Activated CD4-positive, alpha-beta T cell treated with anti-CD3 and anti-CD28 coated beads for 24 hours (primary cell): ENCODE measurements at places on chromosomes 12 and 14.

- no peak for DNase-seq
Observed at GRCh38 chr12:78494911-78495310, 369.7 kb upstream of the SYT1 start.

GRCh38 chr12:105318651-105319483 lies 11.6 kb upstream of the C12orf75 start:
- DNase-seq = no peak

- DNase-seq = no peak
Observed at GRCh38 chr14:92943855-92944570, 21.1 kb downstream of the CHGA start.

- DNase-seq = no peak
Observed at GRCh38 chr12:93109551-93110203, 180.6 kb upstream of the EEA1 start.

DNA sequence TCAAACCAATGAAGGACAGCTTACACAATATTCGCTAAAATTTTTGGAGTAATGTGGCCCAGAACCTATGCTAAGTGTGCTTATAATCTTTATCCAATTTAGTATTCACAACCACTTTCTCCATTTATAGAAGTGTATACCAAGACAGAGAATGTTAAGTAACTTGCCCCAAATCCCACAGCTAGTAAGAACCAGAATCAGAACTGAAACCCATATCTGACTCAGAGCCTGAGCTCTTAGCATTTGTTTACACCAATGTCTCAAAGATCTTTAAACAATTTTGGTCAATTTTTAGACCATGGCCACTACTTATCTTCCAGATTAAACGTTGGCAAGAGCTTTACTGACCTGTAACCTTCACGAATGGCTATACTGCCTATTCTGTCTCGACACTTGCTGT lies 53.0 kb downstream of the PAPLN start:
- no peak for DNase-seq

GRCh38 chr12:53074999-53075370 lies 4.2 kb downstream of the SPRYD3 start:
- DNase-seq = no peak

- no peak for DNase-seq
Observed at GRCh38 chr14:49367696-49368095, 218.5 kb downstream of the RPS29 start.
